Central memory CD8-positive, alpha-beta T cell (primary cell): ENCODE measurements at places on chromosomes 12 and 14.

DNA sequence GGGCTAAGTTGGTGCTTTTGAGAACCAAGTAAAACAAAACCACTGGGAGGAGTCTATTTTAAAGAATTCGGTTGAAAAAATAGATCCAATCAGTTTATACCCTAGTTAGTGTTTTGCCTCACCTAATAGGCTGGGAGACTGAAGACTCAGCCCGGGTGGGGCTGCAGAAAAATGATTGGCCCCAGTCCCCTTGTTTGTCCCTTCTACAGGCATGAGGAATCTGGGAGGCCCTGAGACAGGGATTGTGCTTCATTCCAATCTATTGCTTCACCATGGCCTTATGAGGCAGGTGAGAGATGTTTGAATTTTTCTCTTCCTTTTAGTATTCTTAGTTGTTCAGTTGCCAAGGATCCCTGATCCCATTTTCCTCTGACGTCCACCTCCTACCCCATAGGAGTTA, 1.8 kb upstream of the RAB5B start:
- no peak overlapping the region for H3K4me3 ChIP-seq
- H3K27me3 ChIP-seq = no peaks in the 10 kb centered on the region
- H3K4me1 ChIP-seq = peaks cover 19% of the 10 kb centered on the region
- DNase-seq = no peak
- H3K36me3 ChIP-seq = peaks cover 3% of the 10 kb centered on the region

- H3K4me1 ChIP-seq = peaks cover 34% of the 10 kb centered on the region
- no peak for DNase-seq
- peaks cover 52% of the 10 kb centered on the region for H3K36me3 ChIP-seq
Measured at GRCh38 chr14:90408713-90409112, 11.9 kb downstream of the CALM1 start.

- H3K4me1 ChIP-seq = peaks cover 42% of the 10 kb centered on the region
- peak overlapping the region; percentile 78 for H3K4me3 ChIP-seq
- peak overlapping the region; percentile 79 for H3K27ac ChIP-seq
- DNase-seq = peak; percentile 4
Measured at GRCh38 chr14:23070262-23071129, 13.2 kb upstream of the CDH24 start.

DNA sequence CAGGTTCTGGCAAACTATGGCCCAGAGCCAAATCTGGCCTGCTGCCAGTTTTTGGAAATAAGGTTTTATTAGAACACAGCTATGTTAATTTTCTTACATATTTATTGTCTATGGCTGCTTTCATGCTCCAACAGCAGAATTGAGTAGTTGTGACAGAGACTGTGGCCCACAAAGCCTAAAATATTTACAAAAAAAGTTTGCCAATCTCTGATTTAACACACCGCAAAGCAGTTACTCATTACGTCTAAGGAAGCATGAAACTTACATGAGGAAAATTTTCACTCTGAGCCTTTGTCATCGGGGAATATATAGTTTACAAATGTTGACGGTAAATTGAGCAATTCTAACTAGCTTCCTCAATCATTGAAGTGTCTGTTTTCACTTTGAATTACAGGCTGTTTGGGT, 96.5 kb downstream of the UNC79 start:
- DNase-seq = no peak
- H3K4me1 ChIP-seq = no peaks in the 10 kb centered on the region
- peaks cover 30% of the 10 kb centered on the region for H3K27me3 ChIP-seq
- H3K36me3 ChIP-seq = no peaks in the 10 kb centered on the region
- no peak overlapping the region for H3K4me3 ChIP-seq

DNA sequence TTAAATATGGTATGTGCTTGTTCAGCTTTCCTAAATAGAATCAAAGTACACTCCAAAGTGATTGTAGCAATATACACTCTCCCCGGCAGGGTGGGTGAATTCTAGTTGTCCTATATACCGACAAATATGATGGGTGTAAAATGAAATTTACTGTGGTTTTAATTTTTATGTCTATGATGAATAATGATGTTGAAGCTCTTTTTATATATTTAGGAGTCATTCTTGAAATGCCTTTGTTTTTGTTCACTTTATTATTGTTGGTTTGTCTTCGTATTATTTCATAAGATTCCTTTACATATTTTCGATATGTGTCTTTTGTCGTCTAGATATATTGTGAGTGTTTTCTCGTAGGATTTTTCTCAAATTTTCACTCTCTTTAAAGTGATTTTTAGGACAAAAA, 105.7 kb downstream of the PDE3A start:
- H3K27me3 ChIP-seq = no peaks in the 10 kb centered on the region
- H3K4me3 ChIP-seq = no peak overlapping the region
- no peaks in the 10 kb centered on the region for H3K36me3 ChIP-seq
- no peak for DNase-seq
- no peaks in the 10 kb centered on the region for H3K4me1 ChIP-seq

GRCh38 chr12:4154672-4155225, 118.8 kb upstream of the CCND2 start:
- no peak for DNase-seq
- no peak overlapping the region for H3K27ac ChIP-seq
- H3K27me3 ChIP-seq = no peaks in the 10 kb centered on the region
- H3K4me3 ChIP-seq = peak overlapping the region; percentile 6

- H3K27ac ChIP-seq = no peak overlapping the region
Measured at GRCh38 chr12:104407922-104408321, 48.8 kb upstream of the CHST11 start.

DNA sequence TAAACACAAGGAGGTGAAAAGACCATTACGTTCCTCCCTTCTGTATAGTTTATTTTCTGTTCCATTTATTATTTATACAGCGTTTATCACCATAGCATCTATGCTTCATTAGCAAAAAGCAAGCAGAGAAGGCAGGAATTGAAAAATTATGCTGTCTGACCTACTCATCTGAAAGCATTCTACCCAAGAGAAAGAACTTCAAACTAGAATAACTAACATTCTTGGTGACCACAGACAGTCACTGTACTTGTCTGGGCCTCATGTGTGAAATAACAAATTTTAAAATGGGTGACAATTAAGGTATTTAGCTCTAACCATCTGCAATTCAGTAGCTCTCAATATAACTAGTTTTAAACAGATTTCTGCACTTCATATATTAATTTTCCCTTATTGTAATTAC, 29.3 kb upstream of the PDE3A start:
- no peak overlapping the region for H3K27ac ChIP-seq
- DNase-seq = no peak
- no peaks in the 10 kb centered on the region for H3K36me3 ChIP-seq
- H3K4me1 ChIP-seq = no peaks in the 10 kb centered on the region
- H3K4me3 ChIP-seq = no peak overlapping the region

DNA sequence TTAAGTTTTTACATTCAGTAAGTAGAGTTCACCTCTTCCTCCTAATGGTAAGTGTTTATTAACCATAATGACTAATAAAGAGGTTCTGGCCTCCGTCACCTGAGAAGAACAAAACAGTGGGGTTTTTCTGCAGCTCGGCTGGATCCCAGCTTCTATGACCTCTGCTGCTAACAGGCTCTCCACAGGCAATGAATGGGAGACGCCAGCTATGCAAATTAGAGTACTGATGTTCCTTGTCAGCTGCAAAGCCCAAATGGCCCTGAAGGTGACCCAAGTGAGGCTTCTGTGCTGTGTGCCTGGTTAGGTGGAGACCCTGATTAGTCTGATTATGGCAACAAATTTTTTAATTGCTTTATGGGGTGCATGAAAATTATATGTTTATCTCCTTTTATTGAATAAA, 218.1 kb downstream of the APAF1 start:
- H3K36me3 ChIP-seq = no peaks in the 10 kb centered on the region
- H3K27me3 ChIP-seq = peaks cover 5% of the 10 kb centered on the region
- no peaks in the 10 kb centered on the region for H3K4me1 ChIP-seq
- no peak overlapping the region for H3K27ac ChIP-seq
- DNase-seq = no peak
- H3K4me3 ChIP-seq = no peak overlapping the region

- no peak overlapping the region for H3K4me3 ChIP-seq
- no peaks in the 10 kb centered on the region for H3K4me1 ChIP-seq
- no peak overlapping the region for H3K27ac ChIP-seq
- H3K27me3 ChIP-seq = no peaks in the 10 kb centered on the region
Measured at GRCh38 chr12:18467620-18468245, 206.4 kb downstream of the PIK3C2G start.

DNA sequence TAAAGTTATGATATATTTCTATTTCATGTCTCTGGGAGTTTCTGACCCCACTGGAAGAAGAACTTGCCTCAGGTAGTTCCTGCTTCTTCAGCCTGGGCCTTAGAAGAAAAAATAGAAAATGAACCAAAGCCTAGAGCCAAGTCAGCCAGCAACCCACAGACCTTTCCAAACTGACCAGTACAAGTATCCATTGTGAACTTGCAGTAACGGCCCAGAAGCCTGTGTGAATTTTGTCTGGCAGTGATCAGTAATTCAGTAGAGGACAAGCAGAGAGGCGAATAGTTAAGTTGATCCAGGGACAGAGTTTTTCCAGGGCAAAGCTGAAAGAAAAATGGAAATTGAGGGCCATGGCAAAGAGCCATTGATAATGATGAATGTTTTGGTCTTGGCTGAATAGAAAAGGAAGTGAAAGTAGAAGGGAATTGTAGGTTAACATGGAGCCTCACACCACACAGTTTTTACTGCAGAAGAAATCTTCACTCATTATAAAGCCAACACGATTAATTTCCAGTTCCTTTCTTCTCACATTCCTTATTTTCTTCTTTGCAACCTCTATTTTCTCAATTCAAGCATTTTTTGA, 311.8 kb downstream of the BTG1 start:
- no peak overlapping the region for H3K27ac ChIP-seq
- H3K36me3 ChIP-seq = peaks cover 2% of the 10 kb centered on the region
- H3K4me1 ChIP-seq = peaks cover 5% of the 10 kb centered on the region
- no peak for DNase-seq
- no peak overlapping the region for H3K4me3 ChIP-seq

- H3K27me3 ChIP-seq = peaks cover 19% of the 10 kb centered on the region
- H3K4me1 ChIP-seq = no peaks in the 10 kb centered on the region
- no peaks in the 10 kb centered on the region for H3K36me3 ChIP-seq
Measured at GRCh38 chr12:5587711-5588121, 155.8 kb downstream of the NTF3 start.

GRCh38 chr12:53817021-53817389, 65.2 kb upstream of the CISTR start:
- no peak for DNase-seq
- H3K4me3 ChIP-seq = no peak overlapping the region
- H3K27ac ChIP-seq = no peak overlapping the region
- H3K27me3 ChIP-seq = peaks cover 60% of the 10 kb centered on the region

GRCh38 chr12:127381043-127381668, 885.8 kb upstream of the TMEM132C start:
- H3K4me1 ChIP-seq = no peaks in the 10 kb centered on the region
- H3K36me3 ChIP-seq = no peaks in the 10 kb centered on the region
- no peak overlapping the region for H3K27ac ChIP-seq
- H3K27me3 ChIP-seq = peaks cover 19% of the 10 kb centered on the region

- H3K4me1 ChIP-seq = peaks cover 6% of the 10 kb centered on the region
- H3K27ac ChIP-seq = no peak overlapping the region
- peaks cover 78% of the 10 kb centered on the region for H3K27me3 ChIP-seq
Measured at GRCh38 chr12:49962861-49963765, 1.4 kb downstream of the AQP5 start.

- H3K27me3 ChIP-seq = no peaks in the 10 kb centered on the region
- H3K27ac ChIP-seq = peak overlapping the region; percentile 83
- DNase-seq = no peak
- H3K4me3 ChIP-seq = no peak overlapping the region
- H3K36me3 ChIP-seq = peaks cover 76% of the 10 kb centered on the region
Measured at GRCh38 chr12:904010-904414, 45.5 kb downstream of the RAD52 start.

DNA sequence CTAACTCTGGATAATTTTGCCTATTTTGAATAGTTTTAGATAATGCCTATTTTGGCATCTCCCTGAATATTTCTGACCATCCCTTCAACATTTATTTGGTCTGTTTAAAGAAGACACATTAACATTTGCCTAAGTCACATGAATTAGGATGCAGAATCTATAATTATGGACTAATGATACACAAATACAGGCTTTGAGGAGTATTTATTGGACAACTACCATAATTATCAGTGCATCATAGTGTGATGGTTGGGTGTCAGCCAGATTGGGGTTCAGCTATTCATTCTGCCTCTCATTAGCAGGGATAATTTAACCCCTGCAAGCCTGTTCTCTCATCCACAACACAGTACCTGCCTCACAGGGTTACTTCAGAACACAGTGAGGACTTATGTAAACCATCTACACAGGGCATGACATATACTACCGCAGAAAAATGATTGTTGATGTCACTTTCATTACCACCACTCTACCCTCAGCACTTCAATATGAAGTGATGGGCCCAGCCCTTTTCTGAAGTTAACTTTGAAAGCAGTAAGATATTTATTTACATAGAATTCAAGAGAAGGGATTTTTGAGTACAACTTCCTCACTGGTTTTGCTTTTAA, 14.4 kb downstream of the PRKCH start:
- H3K4me1 ChIP-seq = peaks cover 75% of the 10 kb centered on the region
- peak overlapping the region; percentile 91 for H3K27ac ChIP-seq
- H3K27me3 ChIP-seq = no peaks in the 10 kb centered on the region
- no peak for DNase-seq

GRCh38 chr12:56257491-56258067, 605 bp downstream of the ANKRD52 start:
- H3K36me3 ChIP-seq = peaks cover 38% of the 10 kb centered on the region
- DNase-seq = no peak
- H3K4me3 ChIP-seq = peak overlapping the region; percentile 96
- no peaks in the 10 kb centered on the region for H3K27me3 ChIP-seq

DNA sequence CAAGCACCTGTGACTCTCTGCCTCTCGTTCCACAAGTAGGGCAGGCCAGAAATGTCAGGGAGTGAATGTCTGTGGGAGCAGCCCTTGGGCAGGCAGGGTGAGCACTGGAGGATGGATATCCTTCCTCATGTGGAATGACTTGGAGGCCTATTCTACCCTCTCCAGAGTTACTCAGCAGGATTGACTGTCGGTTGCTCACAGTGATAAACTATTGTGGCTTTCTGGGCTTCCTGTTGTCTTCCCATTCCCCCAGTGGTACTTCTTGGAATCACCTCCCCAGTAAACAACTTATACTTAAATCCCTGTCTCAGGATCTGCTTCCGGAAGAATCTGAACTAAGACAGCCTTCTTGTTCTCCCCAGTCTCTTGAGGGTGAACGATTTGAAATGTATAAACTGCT, 79.6 kb upstream of the MANSC4 start:
- H3K27me3 ChIP-seq = peaks cover 39% of the 10 kb centered on the region
- no peaks in the 10 kb centered on the region for H3K4me1 ChIP-seq
- DNase-seq = no peak
- no peaks in the 10 kb centered on the region for H3K36me3 ChIP-seq
- H3K27ac ChIP-seq = no peak overlapping the region
- H3K4me3 ChIP-seq = no peak overlapping the region

DNA sequence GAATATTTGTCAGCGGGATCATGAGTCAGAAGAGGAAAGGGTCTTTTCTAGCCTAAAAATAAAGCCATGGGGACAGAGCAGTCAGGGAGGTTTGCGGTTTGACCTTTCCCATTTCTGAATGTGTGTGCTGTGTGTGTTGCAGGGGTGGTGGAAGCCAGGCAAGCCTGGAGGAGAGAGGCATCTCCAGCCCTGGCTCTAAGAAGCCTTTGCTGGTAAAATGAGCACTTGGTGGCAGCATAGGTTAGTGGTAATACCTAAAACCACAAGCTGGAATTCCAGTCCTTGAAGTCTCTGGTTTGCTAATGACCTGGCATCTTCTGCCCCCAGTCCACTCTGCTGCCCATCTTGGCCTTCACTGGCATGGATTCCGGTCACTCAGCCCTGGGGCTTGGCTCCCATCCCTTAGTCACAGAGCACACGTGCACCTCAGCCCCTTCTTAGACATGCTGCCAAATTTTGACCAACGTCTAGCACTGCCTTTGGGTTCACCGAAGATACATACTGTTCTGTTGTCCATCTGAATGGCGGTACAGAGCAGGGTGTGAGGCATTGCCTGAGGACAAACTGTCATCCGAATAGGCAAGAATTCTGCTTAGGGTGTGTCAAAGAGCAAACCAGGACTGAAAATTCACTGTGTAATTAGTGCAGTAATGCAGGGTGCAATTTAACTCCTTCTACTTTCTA, 52.7 kb downstream of the KCNA5 start:
- H3K36me3 ChIP-seq = peaks cover 1% of the 10 kb centered on the region
- no peaks in the 10 kb centered on the region for H3K4me1 ChIP-seq
